ENCODE measurements at places on chromosomes 7 and 10.

DNA sequence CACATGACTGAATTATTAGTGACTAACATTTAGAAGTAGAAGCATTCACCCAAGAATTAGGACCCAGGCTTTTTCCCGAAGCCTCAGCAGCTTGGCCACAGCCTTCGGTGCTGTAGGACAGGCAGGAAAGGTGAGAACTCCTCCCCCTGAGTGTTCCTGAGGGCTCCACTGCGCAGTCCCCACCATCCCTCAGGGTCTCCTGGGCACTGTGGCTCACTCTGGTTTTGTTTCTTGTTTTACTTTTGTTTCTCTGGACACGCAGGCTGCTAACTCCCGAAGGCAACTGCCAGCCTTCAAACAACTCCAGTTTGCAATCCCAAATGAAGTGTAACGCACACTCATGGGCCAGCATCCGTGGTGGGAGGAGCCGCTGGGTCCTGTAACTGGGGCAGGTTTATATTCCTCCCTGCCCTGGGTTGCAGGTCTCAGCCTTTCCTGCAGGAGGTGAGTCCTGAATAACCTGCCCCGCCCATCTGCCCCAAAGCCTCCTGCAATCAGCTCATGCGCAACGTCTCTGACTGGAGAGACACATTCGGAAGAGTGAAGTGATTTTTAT lies 492.9 kb downstream of the PTPRN2 start:
- no peak for DNase-seq

- no peak for DNase-seq
Observed at GRCh38 chr7:79785556-79785955, 332.1 kb upstream of the MAGI2 start.

DNA sequence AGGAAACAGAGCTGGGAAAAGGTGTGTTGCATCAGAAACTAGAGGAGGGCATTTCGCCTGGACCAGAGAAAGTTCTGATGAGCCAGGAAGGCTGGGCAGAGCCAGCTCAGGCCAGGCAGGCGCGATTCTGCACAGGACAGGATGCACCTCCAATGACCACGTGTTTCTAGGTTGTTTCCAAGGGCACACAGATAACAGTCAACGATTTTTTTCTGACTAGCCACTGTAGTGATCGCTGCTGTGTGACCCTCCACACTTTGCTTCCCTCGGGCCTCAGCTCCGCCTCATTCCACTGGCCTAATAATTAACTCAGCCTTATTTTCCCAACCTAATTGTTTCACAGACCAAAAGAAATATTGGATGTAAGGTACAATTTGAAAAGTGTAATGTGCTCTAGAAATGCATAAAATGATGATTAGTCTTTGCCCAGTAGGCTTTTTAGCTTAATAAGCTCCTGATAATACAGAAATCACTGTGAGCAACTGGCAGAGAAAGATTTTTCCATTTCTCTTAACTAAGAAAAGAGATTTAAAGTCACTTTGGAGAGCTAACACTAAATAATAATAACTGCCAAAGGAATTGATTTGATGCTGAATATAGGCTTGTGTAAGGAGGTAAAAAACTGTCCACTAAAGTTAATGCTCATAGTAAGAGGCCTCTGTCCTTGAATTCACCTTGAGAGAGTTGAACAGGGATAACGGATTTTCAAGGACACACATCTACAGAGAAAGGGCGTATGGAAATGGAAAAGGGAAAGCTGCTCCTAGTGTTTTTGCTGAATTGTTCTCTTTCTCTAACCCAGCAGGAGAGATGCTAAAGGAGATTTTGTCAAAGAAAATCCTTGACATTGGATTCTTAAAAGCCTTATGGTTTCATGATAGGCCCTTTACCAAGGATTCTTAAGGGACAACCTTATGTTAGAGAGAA lies 291.0 kb upstream of the C7orf33 start:
- no peak for DNase-seq

DNA sequence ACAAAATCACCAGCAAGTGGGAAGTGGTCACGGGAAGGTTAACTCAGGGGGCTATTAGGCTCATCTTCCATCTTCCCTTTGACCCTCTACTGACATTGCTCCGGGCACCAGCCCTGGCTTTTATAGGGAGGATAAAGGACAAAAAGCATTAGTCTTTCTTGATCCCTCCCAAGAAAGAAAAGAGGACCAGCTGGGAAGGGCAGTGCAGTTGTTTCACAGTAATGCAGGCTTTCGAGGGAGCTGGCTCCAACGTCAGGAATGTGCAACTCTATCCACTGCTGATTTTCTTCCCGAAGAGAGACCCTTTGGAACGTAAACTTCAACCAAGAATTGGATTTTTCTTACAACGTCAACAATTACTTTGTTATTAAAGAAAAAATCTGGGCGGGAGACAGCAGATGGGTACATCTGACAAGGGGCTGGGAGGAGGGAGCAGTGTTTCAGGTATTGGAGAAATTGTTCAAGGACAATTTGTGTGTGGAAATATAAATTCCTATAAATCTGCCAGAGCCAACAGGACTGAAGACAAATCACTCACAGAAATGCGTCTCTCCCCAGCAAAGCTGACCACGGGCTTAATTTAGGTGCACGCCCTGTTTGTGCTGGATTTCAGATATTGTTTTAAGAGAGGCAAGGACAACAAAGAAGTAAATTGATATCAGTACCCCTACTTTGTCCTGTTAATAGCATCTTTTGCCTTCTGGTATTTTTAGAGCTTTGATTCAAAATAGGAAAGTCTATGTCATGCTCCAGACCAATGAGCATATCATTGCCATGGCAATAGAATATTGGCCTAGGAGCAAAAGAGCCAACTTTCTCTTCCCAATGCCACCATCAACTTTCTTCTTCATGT lies 23.4 kb upstream of the ARID5B start:
- no peak for DNase-seq

- peak; percentile 42 for DNase-seq
Observed at GRCh38 chr10:86711513-86712316, 43.4 kb downstream of the LDB3 start.

DNA sequence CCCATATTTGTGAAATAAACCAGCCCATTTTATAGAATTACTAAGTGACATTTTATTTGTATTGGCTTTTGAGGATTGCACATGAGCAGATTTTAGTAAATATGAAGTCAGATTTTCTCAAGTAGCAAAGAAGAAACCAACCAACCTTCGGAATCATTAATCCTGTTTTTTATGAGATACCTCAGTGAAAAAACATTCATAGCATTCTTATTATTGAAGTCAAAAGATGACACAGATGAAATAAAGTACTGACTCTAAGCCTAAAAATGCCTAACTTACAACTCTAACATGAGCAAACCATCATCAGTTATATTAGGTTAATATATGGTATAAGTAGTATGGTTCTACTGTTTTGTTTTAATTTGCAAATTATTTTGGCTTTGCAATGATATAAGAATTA lies 59.9 kb upstream of the AGBL3 start:
- DNase-seq: no peak

DNA sequence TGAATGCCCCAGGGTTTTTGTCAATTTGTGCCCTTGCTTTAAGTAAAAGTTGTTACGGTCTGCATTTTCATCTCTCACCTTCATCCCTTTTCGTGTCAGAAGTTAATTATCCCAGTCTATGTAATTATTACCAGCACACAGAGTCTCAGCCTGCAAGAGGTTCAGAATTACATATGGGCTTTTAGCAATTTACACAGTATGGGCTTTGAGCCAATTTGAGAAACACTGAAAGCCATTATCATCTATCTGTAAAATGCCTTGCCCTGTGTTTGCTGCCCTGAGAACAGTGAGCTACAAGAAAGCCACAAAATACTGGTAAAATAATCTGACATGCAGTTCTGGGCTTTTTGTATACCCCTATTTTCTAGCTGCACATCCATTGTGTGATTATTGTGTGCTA lies 125.6 kb upstream of the STEAP4 start:
- DNase-seq: no peak

GRCh38 chr10:72421885-72422540 lies 67.3 kb upstream of the DNAJB12 start:
- no peak for DNase-seq

DNA sequence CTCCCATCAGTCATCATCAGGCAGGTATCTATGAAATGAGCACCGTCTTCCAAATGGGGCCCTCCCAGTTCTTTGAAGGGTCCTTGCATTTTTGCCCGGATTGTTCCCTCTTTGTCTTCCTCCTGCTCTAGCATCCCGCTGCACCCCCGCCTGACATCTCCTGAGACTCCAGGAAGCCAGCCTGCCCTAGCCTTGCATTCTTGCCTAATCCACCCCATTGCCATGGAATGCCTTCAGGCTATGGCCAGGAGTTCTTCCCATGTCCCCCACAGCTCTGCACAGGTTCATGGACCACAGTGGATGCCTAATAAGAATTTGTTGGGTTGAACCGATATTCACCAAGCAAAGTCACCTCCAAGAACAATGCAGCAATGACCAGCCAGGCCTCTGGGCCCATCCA lies 62.1 kb downstream of the ZMIZ1 start:
- no peak for DNase-seq

DNA sequence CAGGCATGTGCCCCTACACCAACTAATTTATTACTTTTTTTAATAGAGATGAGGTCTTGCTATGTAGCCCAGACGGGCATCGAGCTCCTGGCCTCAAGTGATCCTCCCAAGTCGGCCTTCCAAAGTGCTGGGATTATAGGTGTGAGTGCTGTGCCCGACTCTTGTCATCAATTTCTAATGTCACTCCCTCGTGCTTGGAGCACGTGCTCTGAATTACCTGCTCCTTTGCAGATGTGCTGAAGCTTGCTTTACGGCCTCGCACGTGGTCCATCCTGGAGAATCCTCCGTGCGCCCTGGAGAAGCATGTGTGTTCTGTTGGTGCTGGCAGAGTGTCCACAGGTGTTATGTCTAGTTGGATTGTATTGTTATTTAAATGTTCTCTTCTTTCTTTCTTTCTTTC lies 11.8 kb upstream of the UBE3C start:
- no peak for DNase-seq

GRCh38 chr7:41114131-41114530 lies 588.8 kb downstream of the INHBA start:
- no peak for DNase-seq

DNA sequence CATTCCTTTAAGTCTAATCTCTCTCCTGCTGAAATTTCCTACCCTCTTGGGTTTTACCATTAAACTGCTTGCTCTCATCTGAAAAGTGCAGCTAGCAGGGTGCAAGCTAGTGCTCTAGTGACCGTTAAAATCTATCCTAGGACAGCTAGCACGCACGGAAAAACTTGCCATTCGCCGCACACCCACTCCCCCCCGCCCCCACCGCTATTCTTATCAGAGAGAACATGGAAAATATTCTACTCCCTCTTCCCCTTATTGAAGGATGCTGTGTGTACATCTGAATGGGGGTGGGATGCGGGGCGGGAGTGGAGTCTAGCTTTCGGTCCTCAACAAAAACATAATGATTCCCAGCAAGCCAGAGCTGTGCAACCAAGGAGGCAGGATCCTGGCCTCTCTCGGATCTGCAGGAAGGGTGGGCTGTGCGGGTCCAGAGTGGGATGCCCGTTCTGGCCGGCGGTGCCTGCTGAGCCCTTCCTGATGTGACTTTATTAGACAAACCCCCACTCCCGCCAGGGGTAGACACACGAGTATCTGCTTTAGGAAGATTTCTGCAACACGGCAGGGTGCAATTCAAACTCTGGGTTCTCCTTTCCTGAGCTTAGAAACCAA lies 1.1 kb upstream of the ADRA2A start:
- DNase-seq: no peak

GRCh38 chr10:9786101-9786500 lies 1231.6 kb upstream of the CELF2 start:
- DNase-seq: no peak

- no peak for DNase-seq
Observed at GRCh38 chr7:151864081-151864480, 12.8 kb downstream of the PRKAG2 start.

- DNase-seq: peak; percentile 33
Observed at GRCh38 chr10:32005050-32005449, 51.2 kb downstream of the KIF5B start.

- no peak for DNase-seq
Observed at GRCh38 chr10:28668363-28669226, 8.7 kb upstream of the BAMBI start.

DNA sequence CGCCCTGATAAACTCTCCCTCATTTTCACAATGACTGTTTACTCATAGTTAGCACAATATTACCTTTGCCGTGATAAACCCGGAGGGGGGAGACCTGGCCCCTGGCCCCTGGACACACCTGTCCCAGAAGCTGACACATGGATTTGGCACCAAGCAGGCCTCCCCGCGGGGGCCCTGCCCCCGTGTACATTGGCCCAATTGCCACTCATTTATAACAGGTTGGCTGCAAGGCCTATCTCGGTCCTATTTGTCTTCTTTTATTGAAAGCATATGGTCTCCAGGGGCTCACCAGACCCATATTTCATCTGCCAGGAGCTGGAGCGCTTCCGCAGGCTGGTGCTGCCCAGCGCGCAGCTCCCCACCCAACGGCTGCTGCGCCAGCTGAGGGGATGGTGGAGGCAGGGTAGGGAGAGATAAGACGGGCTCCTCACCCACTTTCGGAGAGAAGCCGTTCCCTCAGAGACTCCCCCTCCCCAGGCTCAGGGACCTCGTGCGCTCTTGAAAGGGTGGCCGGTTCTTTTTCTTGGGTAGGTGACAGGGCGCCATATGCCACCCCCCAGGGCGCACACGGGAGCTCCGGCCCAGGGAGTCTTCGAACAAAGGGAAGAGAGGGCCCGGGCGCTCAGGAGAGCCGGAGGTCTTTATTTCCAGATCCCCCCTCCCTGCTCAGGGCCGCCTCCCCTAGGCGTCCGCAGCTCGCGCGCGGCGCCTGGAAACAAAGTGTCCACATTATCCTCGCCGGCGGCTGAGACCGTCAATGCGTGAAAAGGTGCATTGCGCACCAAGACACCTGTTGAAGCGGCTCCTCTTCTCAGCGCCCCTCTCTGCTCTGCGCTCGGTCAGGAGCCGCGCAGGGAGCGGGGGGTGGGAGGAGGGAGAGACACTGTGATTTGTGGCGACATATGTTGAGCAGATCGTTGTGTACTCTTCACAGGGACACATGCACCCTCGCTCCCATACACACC lies 4.3 kb upstream of the NEUROG3 start:
- no peak for DNase-seq

GRCh38 chr7:44105832-44106231 lies 1.7 kb downstream of the AEBP1 start:
- DNase-seq: no peak

GRCh38 chr10:48251525-48252353 lies 22.8 kb downstream of the FRMPD2 start:
- DNase-seq: no peak

DNA sequence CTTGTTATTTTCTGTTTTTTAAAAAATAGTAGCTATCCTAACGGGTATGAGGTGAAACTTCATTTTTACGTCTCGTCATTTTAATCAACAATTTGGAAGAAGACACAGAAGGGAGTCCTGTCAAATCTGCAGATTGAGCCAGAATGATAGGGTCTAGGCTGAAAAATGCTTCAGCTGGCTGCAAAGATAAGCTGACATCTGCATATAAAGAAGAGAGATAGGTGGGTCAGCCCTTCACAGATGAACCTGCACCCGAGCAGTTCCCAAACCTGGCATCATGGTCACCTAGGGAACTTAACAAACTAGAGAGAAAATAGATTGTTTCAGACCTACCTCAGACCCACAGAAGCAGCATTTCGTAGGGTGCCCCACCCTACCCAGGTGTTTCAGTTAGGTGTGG lies 35.2 kb upstream of the BMPR1A start:
- DNase-seq: no peak

Data from CD4-positive, alpha-beta T cell treated with Interleukin-4 for 4 hours (primary cell).